RWPE1 (cell line): ENCODE measurements at places on chromosomes 3 and 15.

DNA sequence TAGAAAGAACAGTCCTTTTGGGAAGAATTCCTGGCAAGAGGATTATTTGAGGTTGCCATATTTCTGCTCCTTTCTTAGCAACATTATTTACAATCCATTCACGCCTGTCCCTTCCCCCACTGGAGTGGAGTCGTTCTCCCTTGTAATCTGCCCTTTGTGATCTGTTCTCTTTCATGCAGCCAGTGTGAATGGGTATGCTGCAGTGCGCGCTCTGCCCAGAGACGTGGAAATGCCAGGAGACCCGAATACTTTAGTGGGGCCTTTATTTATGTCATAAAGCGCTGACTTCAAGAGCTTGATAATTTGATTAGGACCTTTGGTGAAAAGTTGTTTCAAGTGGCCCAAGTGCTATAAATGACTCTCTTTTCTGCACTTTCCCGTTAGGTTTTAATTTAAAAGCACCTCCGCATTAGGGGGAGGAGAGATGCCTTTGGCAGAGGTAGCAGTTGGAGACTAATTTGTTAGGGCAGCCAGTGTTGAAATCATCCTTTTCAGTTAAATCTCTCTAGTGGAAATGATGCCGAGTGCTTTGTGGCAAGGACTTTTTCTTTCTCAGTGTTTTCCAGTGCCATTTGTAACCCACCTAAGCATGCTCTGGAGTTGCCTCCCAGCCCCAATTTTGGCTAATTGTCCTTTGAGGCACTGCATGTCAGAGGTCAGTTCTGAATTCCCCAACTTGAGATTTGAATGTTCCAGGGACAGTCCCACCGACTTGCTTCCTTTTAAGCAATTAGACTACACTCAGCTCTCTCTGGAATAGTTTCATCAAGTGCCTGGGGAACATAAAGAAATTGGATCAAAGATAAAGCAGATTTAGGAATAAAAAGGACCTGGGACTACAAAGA is 52.4 kb downstream of the PSMD6 start:
- DNase-seq: no peak

DNA sequence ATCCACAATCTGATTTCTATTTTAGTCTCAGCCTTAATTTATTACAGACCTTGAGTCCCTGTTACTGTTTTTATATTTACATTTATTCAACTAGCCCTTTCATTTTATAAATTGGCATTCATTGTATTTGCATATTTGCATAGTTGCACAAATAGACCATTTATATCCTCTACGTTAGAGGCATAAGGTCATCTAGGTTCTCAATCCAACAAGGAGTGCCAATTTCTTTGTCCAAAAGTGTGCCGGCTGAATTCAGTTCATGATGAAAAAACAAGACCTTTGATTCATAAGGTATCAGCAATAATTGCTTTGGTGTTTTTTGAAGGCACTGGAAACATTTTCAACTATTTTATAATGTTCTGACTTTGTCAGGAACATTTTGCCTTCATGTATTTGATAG is 33.9 kb upstream of the NANOGP8 start:
- DNase-seq: no peak

DNA sequence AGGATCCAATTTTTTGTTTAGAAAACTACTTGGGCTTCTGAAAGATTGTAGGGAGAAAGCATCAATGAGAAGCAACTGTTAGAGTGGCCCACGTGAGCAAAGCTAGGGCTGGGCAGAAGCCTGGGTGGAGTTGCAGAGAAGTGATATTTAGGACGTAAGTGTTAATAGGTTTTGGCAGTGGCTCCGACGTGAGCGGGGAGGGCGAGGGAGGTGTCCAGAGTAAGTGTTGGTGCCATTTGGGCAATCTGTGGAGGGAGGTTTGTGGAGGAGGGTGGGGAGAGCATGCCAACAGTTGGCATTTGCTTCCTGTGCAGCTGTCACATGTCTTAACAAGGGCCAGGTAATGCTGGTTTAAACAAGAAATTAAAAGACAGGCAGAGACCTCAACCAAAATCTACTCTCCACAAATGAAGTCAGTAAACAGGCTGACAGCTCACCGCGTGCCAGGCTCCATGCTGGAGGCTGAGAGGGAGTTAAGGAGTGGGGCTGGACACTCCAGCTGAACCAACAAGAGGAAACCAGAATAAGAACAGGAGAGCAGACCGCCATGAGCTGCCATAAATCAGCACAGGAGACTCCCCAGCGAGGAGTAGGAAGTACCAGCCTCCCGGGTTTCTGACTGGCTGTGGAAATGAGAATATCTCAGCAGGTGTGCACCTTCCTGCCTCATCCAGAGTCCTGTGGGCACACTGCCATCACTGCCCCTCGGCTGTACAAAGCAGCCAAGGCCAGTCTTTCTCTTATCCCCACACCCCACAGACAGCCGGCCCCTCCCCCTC is 232.6 kb downstream of the ABHD5 start:
- no peak for DNase-seq

GRCh38 chr3:195246581-195246995 is 24.4 kb downstream of the XXYLT1 start:
- no peak for DNase-seq

DNA sequence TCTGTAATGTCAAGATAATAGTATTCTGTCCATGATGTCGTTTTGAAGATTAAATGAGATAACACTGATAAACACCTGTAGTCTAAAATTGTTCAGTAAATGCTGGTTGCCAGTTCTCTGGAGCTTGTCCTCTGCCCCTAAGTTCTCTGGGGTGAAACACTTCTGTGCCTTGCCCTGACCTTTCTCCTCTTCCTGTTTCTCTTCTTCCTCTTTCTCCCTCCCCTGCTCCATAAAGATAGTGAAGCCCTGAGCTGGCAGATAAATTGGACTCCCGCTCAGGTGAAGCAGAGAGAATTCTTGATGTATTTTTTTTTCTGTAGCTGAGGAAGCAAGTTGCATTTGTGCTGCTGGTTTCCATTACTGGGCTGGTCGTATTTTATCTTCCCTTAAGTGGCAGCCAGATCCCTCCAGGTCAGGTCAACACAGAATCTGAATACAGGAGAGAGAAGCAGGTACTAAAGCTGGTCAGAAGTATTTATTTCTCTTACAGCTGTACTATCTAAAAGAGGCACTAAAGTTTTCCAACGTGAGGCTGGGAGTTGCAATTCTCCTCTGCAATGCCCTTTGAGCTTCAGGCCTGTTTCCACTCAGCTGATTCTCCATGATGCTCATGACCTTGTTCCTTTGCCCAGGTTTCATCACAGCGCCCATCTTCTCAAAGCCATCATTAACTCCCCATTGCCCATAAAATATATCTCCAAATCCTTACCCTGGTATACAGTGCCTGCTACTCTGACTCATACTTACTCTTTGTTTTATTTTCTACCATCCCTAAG is 319.3 kb upstream of the CFAP20DC start:
- DNase-seq: no peak

DNA sequence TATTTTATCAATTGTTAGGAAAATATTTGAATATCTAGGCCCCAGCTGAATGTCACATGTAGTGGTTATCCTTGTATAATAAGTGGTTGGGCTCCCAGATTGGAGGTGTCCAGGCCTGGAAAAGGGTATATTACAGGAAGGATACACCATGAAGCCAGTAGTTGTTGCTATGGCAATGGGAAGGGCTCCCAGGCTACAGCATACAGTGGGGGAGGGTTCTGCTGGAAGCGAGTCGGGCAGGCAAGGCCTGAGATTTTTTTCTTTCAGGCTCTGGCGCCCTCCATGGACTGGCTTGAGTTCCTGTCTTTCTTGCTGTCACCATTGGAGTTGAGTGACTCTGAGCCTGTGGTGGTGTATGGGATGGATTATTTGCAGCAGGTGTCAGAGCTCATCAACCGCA is 8.9 kb downstream of the ECE2 start:
- peak; percentile 67 for DNase-seq

DNA sequence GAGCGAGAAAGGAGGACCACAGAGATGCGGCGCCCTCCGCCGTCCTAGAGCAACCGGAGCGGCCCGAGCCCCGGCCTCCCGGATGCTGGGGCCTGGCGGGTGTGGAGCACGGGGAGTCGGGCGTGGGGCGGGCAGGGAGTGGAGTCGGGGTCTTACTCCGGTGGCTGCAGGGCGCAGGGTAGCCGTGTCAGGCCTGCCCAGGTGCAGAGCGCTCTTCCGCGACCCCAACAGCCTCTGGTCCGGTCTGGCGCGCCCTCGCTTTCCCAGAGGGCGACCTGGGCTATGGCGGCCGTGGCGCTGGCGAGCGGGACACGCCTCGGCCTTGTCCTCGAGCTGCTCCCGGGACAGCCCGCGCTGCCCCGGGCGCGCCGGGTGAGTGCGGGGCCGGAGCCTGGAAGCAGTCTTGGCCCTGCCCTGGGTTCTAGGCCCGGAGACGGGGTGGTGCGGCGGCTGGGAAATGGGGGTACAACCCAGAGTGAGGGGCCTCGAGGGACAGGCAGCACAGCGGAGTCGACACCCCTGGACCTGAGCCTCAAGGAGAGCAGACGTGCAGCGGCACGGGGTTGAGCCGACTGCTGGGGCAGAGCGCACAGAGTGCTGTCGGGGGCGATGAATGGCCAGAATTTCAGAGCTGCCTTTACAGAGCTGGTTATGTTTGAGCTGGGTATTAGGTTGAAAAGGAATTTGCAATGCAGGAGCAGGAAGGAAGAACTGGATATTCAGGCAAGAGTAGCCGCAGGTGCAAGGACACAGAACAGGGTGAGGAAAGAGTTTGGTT is at the start of gene ZNF662:
ZNF662 (plus strand) TSS at position 73 of the 778 bp plus-strand sequence. CDS start 1,973 bp downstream, outside the sequence.
- peak; percentile 19 for DNase-seq

GRCh38 chr3:196677931-196678330 is 34.1 kb downstream of the CEP19 start:
- no peak for DNase-seq

DNA sequence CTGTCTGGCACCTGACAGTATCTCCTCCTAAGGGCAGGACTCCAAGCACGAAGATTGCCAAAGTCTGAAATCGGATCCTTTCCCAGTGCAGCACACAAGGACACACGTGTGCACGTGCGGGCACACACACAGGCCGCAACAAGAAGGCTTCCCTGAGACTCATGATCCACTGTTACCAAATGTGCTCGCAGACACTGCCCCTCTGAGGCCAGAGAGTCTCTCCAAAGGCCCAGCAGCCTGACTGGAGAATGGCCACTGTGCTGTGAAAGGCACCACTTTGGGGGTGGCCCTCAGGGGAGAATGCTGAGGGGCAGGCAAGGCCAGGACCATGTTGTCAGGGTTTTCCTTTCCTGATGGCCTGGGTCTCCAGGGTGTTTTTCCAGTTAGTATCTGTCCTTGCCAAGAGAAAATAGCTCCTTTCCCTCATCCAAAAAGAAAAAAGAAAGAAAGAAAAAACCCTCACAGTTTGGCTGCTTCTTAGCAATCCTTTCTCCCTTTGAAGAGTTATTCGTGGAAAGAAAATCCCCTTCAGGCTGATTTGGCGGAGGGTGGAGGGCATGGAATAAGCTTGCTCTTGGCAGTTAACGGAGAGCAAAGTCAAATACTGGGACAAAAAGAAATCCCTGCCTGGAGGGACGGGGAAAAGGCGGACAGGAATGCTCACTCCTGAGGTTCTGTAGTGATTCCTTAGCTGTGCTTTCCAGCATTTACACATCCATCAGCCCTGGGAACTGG is 112.2 kb upstream of the ETV5 start:
- DNase-seq: no peak

DNA sequence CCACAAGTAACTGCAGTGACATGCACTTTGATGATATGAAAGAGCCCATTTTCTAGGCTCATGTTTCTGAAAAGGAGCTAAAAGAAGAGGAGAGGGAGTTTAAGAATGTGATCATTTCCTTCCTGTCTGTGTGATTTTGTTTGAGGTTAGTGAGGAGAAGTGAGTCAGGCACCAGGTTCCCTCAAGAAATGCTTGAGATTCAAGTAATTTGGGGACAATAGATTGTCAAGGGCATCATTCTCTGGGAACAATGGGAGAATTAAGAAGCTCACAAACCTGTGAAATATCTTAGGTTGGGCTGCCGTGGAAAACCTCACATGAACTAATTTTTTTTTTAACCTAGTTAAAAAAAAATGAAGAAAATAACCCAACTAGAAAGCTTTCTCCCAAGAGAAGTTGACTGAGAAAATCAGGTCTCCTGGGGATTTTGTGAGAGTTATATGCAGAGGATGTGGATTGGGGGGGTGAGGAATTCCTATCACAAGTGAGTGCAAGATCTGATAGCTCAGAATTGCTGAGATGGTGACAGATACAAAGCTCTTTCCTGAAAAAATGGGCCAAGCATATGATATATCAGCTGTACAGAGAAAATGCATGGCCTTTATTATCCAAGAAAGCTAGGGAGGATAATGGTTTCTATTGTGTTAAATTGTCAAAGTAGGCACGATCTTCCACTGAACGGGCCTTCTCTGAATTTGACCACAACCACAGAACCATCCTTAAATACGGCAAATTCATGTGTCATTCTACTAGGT is 203.3 kb downstream of the FEZF2 start:
- DNase-seq: no peak

DNA sequence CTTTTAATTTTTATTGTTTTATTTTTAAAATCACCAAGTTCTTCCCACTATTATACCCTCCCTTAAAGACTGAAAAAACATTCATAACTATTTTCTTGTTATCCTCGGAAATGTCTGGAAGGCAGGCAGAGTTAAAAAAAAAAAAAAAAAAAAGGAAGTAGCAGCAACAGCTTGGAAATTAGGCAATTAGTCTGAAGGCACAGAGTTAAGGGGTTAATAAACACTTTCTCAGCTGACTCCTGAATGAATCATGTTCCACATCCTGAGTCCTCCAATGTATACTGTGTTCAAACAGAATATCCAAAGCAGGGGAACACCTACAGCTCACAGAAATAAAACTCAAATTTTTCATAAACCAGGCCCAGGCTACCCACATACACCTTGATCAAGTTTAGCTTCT is 5.8 kb downstream of the HEXA start:
- DNase-seq: no peak

DNA sequence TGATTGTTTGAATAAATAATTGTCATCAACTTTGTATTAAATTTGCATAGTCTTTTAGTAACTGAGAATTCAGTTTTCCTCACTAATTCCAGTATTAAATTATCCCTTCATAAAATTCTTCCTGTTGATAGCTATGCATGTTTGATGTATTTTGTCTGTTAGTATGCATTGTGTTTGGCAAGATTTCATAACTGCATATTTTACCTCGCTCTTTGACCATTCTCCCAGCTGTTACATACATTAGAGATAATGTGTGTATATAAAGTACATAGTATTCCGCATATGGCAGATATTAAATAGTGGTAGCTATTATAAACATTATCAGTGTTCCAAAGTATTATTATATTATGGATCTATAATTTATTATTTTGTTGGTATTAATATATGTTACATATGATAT is 10.6 kb upstream of the NFKBIZ start:
- DNase-seq: no peak

GRCh38 chr3:126083511-126083912 is 412 bp downstream of the SLC41A3 start:
- peak; percentile 49 for DNase-seq
